ENCODE measurements at places on chromosomes 4 and X.
A peak's percentile ranks its signal among the peaks of the same experiment; 100 is the strongest.

DNA sequence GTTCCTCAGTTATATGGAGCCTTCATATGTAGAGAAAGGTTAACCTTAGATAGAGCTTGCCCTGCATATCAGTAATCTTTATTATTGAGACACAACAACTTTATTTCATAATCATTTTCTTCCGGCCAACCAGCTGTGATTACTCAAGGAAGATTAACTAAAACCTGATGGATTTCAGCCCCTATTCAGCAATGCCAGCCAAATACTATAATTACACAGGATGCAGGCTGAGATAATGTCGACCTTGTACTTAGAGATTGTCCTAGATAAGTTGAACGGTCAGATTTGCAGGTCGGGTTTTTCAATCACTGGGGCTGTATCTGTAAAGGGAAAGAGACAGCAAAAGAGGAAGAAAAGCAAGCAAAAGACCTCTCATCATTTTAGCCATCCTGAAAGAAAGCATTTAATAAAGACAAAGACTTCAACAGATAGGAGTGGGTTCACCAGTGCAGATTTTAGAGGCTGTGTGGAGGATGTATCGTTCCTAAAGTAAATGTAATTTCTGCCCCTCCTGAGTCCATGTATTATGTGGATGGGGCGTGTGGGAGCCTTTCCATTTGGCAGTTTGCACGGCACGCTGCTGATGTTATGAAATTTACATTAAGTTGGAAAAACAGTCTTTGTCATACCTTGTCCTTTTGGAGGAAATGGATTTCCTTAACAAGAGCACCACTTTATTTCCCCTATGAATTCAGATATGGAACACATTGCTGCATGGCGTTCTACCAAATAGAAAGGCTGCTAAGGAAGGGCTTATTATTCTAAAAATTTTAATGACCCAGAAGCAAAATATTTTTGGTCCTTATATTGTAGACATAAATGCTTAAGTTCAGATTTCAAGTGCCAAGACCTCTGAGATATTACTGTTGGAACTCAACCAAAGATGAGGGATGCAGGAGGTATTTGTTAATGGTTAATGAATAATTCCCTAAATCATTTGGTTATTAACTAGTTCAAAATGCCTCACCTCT lies 496.7 kb downstream of the SPRY1 start:
- H3K36me3 ChIP-seq = no peaks in the 10 kb centered on the region
- no peaks in the 10 kb centered on the region for H3K4me1 ChIP-seq
- no peaks in the 10 kb centered on the region for H3K27me3 ChIP-seq
- H3K27ac ChIP-seq = no peak overlapping the region

DNA sequence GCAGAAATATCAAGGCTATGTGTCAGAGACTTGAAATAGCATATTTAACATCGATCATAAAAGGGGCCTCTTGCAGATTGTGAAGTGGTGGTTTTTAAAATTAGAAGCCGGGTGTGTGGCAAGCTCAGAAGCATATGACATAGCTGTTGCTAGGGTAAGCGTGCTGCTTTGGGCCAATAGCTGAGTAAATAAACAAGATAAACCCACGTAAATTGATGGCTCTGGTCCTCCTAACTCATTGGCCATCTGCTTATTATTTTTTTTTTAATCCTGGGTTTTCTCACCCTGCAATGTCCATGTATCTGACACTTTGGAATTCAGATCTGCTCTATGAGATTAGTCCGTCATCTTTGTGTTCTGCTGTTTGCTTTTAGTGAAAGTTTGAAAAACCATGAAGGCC lies 32.6 kb upstream of the STOX2 start:
- no peak overlapping the region for H3K27ac ChIP-seq
- H3K36me3 ChIP-seq = no peaks in the 10 kb centered on the region
- DNase-seq = no peak
- H3K4me1 ChIP-seq = no peaks in the 10 kb centered on the region
- no peaks in the 10 kb centered on the region for H3K27me3 ChIP-seq

GRCh38 chr4:176610594-176610993 lies 182.1 kb downstream of the VEGFC start:
- no peak overlapping the region for H3K27ac ChIP-seq
- no peaks in the 10 kb centered on the region for H3K36me3 ChIP-seq

DNA sequence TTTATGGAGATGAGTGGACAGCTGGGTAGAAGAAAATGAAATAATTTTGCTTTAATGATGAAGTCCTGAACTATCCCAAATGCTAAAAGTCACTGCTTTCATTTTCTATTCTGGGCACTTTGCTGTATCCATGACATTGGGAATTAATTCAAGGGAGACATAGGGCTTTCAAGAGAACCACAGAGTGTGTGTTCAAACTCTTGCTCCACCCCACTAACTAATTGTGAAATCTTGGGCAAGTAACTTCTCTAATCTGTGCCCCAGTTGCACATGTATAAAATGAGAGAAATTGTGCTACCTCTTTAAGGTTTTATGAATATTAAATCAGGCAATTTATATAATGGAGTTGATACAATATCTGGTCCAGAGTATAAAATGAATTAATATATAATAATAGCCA lies 1422.0 kb downstream of the ADGRL3 start:
- H3K27ac ChIP-seq = no peak overlapping the region
- H3K36me3 ChIP-seq = no peaks in the 10 kb centered on the region
- DNase-seq = no peak

DNA sequence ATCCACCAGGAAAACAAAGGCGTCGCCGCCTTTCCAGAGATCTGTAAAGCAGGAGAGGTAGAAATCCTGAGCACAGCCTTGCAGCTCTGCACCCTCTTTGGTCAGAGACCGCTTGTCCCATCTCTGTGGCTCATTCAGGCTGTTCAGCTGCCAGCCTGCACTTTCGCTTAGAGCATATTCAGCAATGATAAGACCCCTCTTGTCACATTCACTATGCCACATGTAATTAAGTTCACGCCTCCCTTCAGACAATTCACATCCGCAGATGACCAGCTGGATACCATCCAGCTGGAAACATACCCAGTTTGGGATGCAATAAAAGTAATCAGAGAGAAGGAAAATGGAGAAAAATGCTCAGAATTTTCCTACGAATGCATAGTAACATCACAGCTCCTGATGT lies 335.4 kb downstream of the UNC5C start:
- no peak for DNase-seq
- no peak overlapping the region for H3K27ac ChIP-seq
- no peaks in the 10 kb centered on the region for H3K27me3 ChIP-seq

GRCh38 chrX:11188664-11189063 lies 77.5 kb downstream of the HCCS start:
- no peak overlapping the region for H3K4me3 ChIP-seq
- H3K27me3 ChIP-seq = no peaks in the 10 kb centered on the region
- no peak for DNase-seq
- H3K4me1 ChIP-seq = no peaks in the 10 kb centered on the region
- H3K36me3 ChIP-seq = no peaks in the 10 kb centered on the region

- no peaks in the 10 kb centered on the region for H3K27me3 ChIP-seq
- DNase-seq = peak; percentile 51
- H3K36me3 ChIP-seq = no peaks in the 10 kb centered on the region
- no peaks in the 10 kb centered on the region for H3K4me1 ChIP-seq
- H3K27ac ChIP-seq = peak overlapping the region; percentile 35
These were observed 28.2 kb downstream of the PHKA1 start for GRCh38 chrX:72685810-72686456.

- DNase-seq = no peak
- H3K27me3 ChIP-seq = no peaks in the 10 kb centered on the region
- no peaks in the 10 kb centered on the region for H3K4me1 ChIP-seq
- H3K36me3 ChIP-seq = no peaks in the 10 kb centered on the region
- H3K27ac ChIP-seq = no peak overlapping the region
- H3K4me3 ChIP-seq = no peak overlapping the region
These were observed 784.3 kb downstream of the ADGRL3 start for GRCh38 chr4:61984260-61984909.

DNA sequence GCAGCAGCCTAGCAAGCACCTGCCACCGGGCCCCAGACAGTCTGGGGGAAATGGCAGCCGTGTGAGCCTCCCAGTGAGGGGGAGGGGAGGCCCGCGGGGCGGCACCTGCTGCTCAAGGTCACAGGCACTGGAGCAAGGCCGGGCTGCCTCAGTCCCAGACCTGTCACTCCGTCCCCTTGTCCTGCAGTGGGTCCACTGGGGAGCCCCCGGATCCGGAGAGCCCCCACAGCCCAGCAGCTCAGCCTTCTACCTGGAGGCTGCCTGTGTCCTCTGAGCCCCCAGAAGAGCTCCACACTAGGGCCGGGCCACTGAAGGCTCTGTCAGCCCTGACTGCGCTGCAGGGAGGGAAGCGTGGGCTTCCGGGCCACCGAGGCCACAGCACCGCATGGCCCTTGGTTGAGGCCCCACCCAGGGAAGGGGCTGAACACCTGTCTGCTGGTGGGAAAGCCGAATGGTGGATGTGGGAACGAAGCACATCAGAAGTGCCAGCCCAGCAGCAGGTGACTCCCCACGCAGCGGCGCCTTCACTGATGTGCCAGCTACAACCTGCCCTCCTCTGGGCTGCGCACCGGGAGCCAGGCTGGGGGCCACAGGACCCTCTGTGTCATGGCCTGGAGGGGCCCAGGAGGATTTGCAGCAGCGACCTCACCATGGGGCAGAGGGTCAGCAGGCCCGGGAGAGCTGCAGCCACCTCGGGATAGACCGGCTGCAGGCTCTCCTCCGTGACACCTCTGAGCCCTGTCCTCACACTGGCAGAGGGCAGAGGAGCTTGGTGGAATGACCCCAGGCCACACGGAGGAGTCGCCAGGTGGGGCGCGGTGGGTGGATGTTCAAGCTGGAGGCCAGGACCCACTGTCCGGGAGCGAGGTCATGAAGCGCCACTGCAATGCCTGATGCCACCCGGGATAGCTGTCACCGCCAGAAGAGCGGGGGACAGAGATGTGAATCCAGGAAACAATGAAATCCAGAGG lies 35.0 kb upstream of the MXD4 start:
- no peaks in the 10 kb centered on the region for H3K27me3 ChIP-seq
- no peaks in the 10 kb centered on the region for H3K36me3 ChIP-seq
- no peaks in the 10 kb centered on the region for H3K4me1 ChIP-seq
- no peak for DNase-seq
- H3K4me3 ChIP-seq = no peak overlapping the region

DNA sequence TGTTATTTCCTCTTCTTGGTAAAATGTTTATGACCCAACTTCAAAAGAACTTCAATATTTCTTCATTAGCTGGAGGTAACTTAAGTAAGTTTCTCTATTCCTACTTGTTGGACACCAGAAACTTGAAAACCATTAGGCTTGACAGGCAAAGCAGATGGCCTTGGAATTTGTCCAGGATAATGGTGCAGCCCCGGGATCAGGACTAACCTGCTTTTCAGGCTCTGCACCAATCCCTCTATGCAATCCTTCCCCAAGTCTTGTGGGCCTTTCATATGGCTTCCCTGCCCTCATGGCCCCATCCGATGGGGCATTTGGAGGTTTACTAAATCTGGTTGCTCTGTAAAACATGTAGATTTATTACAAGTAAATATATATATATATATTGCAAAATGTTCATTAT lies 68.5 kb downstream of the SPINK2 start:
- H3K4me1 ChIP-seq = peaks cover 4% of the 10 kb centered on the region
- peak; percentile 24 for DNase-seq
- no peak overlapping the region for H3K4me3 ChIP-seq
- no peaks in the 10 kb centered on the region for H3K36me3 ChIP-seq
- no peaks in the 10 kb centered on the region for H3K27me3 ChIP-seq

DNA sequence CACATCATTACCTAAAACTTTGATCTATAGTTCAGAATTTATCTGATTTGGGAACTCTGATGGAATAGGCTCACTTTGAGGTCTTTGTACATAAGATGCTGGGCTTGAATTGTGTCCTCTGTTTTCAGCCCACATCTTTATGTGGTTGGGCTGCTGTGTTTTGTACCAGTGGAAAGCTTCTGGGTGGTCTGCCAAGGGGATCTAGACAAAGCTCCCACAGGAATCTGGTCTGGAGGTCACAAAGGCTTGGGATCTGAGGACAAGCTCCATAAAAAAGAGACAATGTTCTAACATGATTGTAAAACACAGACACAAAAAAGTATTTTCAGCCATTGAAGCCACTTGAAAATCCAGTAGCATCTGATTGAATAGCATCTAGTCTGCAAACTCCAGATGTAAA lies 393.5 kb upstream of the PITX2 start:
- no peak overlapping the region for H3K27ac ChIP-seq
- no peak for DNase-seq
- H3K4me3 ChIP-seq = no peak overlapping the region
- H3K27me3 ChIP-seq = no peaks in the 10 kb centered on the region
- H3K4me1 ChIP-seq = no peaks in the 10 kb centered on the region
- no peaks in the 10 kb centered on the region for H3K36me3 ChIP-seq

- H3K27me3 ChIP-seq = no peaks in the 10 kb centered on the region
- DNase-seq = peak; percentile 6
- no peaks in the 10 kb centered on the region for H3K4me1 ChIP-seq
- no peak overlapping the region for H3K4me3 ChIP-seq
These were observed 4.9 kb upstream of the PPEF1 start for GRCh38 chrX:18702362-18703195.

DNA sequence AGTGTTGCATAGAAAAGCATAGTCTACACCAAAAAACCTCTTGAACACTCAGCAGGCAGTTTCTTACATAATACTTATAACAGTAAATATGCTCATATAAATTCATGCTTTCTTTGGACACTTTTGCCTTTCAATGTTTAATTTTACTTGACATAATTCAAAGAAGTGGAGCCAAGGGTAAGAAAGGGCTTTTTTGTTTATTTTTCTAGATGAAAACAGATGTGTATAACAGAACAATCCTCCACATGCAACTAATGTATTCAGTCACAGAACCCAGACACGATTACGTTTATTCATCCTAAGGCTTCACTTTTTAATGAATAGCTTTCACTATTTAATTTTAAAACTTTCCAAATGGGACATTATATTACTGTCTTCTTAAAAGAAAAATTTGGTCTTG lies 58.0 kb upstream of the PTPN13 start:
- no peak overlapping the region for H3K4me3 ChIP-seq
- no peaks in the 10 kb centered on the region for H3K36me3 ChIP-seq
- no peaks in the 10 kb centered on the region for H3K4me1 ChIP-seq
- H3K27ac ChIP-seq = no peak overlapping the region

GRCh38 chr4:79673898-79674297 lies 265.9 kb upstream of the GK2 start:
- no peak for DNase-seq
- no peaks in the 10 kb centered on the region for H3K4me1 ChIP-seq
- no peak overlapping the region for H3K27ac ChIP-seq
- H3K4me3 ChIP-seq = no peak overlapping the region

GRCh38 chr4:100261346-100261745 lies 71.1 kb upstream of the DDIT4L start:
- no peak overlapping the region for H3K27ac ChIP-seq
- DNase-seq = no peak
- H3K36me3 ChIP-seq = no peaks in the 10 kb centered on the region
- no peaks in the 10 kb centered on the region for H3K4me1 ChIP-seq

Measured in prostate gland (tissue), 2 donors.